ENCODE measurements at places on chromosomes 16 and 17.

GRCh38 chr16:84177741-84178073 lies 9.2 kb downstream of the TAF1C start:
- ATAC-seq, result no peak

DNA sequence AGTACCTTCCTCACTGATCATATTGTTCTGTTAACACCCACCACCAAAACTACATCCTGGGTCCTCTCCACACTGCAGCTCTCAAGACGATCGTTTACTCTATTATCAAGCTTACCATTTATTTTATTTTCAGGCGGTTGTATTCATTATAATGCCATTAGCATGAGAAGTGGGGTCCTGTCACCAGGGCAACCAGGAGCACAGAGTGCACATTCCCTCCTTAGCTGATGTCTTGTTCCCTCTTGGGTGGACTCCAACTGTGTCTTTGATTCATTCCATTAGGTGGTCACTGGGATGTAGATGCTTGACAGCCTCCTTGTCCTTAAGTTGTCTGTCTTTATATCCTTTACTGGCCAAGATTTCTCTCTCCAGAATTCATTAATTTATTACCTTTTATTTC lies 965.9 kb upstream of the EEF2KMT start:
- ATAC-seq, result no peak

DNA sequence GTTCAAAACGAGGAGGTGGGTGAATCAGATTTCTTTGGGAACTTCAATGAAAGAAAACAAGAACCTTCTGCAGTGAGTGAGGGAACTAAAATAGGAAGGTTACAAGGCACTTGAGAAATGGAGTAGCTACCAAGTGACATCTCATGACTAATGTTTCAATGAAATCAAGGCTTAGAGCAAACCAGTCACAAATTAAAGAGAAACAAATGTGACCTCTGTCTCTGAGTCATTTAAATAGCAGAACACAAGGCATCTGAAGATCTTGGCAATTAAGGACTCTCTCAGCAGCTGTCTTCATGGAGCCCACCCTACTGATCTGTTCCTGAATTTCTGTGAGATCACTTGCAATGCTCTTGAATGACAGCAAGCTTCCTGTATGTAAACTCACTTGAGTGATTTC lies 109.5 kb downstream of the CDH11 start:
- peak; percentile 56 for ATAC-seq

- ATAC-seq, result no peak
Observed at GRCh38 chr16:29804455-29805231, 1.7 kb upstream of the MAZ start.

DNA sequence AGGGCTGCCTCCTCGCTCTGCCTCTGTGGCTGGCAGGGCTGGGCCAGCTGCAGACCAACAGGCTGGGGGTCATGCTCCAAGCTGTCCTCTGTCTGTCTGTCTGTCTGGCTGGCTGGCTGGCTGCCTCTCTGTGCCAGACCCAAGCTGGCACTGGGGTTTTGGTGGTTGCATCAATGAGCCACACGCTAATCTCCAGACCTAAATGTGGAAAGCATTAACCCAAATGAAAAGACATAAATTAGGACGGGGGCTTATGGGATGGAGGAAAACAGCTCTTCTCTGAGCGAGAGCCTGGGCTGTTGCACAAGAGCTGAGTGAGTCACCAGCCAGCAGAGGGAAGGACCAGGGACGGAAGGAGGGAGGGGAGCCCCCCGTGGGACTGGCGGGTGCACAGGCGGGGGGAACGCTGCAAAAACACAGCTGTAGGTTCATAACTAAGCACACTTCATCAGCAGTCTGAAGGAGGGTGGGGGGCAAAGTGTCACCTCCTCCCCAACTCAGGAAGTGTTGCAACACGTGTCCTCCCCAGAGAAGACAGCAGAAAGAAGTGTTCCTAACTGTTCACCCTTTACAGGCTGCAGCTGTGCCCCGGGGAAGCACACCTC lies 83.4 kb downstream of the GAS7 start:
- ATAC-seq, result peak; percentile 82

DNA sequence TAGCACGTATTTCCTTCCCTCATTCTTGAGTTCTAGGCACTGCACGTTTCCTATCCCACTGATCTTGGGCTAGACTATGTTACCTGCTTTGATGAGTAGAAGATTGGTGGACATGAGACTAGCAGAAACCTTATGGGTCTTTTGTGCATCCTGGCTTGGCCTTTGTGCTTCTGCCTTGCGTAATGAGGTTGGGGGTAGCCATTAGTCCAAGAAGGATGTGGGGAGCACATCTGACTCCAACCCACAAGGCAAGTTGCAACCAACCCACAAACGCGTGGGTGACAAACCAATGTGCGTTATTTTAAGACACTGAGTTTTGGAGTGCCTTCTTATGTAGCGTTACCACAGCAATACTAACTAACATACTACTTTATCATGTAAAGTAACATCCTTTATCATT lies 180.4 kb upstream of the IRX5 start:
- ATAC-seq, result no peak

GRCh38 chr17:6241996-6242395 lies 171.8 kb downstream of the WSCD1 start:
- no peak for ATAC-seq

- ATAC-seq, result peak; percentile 11
Observed at GRCh38 chr17:31488982-31489294, 97.5 kb downstream of the RAB11FIP4 start.

DNA sequence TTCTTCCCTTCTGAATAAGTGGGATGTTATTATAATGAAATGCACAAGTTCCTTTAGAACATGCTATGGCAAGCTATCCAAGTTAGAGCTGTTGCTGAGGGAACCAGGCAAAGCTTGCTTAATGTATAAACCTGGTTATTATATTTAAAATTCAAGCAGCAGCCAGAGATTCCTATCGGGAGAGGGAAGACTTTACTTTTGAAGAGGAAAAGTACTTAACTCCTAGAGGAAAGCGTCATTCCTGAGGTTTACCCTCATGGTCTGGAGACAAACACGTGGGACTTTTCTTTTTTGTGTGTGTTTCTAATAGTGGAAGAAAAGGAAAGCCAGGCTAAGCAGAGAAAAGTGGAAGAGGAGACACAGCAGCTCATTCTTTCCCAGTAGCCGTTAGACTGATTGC lies 39.9 kb upstream of the MYH10 start:
- no peak for ATAC-seq

GRCh38 chr17:40442392-40443195 lies 656 bp upstream of the IGFBP4 start:
- peak; percentile 7 for ATAC-seq

DNA sequence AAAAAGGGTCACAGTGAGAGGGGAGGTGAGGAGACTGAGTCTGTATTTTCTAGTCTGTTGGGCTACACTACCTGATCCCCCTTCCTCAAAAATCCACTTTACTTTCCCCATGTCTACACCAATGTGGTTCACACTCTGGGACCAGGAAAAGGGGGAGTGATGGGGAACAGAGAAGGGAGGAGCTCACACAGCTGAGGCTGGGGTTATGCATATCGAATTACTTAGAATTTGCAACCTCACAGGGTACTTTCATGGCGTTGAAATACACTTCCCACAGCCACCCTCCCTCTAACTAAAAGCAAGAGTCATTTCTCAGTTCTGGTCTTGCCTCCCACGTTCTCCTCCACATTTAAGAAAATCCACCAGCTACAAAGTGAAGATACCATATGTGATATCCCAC lies 14.1 kb downstream of the MAPT start:
- no peak for ATAC-seq

GRCh38 chr17:63931981-63932561 lies at the start of gene CD79B:
Gene CD79B, minus strand, starts transcription at chr17:63932331. Its CDS starts 70 bp downstream, at chr17:63932261.
- ATAC-seq, result no peak

GRCh38 chr17:16443511-16444257 lies 28.3 kb downstream of the TRPV2 start:
- peak; percentile 1 for ATAC-seq

DNA sequence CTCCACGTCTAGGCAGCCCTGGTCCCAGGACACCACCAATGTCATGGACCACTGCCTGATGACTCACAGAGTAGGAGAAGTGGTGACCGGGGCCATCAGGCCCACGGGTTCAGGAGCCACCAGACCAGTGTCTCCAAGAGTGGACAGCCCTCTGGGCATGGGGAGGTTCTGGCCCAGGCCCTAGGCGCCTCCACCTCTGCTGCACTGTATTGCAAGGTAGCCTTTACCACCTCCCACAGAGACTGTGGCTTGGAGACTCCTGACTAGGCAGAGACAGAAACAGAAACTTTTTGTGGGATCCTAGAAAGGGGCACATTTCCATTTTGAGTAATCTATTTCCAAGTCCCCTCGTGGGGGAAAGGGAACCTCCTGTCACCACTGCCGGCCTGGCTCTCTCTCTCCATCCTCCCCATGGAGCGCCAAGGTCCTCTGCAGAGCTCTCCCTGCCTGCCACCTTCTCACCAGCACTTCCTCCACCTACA lies 2.9 kb downstream of the CDIP1 start:
- ATAC-seq, result no peak

DNA sequence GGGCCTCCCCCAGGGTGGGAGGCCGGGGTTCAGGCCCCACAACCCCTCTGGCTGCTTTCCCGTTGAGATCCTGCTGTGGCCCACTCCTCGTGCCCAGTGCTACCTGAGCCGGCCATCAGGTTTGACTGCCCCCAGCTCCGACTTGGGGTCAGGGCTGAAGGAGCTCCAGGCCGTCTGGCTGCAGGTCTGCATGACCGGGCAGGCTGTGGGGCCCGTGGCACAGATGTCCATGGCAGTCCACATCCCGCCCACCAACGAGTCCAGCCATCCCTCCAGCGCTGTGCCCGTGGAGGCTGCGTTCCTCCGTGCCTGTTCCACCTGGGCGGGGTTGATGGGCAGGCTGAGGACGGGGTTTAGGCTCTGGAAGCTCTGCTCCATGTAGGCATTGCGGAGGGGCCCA lies 362.2 kb downstream of the XYLT1 start:
- no peak for ATAC-seq

GRCh38 chr16:23055481-23055880 lies 93.8 kb downstream of the USP31 start:
- ATAC-seq, result no peak

DNA sequence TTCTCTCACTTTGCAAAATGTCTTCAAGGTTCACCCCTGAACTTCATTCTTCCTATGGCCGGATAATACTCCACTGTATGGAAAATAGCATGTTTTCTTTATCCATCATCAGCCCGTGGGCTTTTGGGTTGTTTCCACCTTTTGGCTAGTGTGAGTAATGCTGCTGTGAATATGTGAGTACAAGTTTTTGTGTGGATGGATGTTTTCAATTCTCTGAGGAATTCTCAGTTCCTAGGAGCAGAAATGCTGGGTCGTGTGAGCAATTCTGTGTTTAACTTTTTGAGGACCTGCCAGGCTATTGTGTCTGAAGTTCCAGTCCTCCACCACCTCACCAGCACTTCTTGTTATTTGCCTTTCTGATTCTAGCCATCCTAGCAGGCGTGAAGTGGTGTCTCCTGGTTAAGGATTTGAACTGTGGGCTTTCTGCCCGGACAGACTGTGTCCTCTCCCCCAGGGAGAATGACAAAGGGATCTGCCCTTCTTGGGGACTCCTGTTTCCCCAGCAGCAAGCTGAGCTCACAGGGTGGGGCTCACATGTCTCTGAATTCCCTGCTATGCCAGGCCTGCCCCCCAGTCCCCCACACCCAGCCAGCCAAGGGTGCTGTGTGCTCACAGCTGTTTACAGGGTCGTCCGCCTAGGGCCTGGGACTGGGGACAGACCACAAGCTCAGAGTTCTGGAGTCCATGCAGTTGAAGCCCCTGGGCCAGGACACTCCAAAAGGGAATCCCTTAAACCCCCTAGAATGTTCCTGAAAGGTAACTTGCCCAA lies 92.2 kb upstream of the CIBAR2 start:
- ATAC-seq, result no peak

DNA sequence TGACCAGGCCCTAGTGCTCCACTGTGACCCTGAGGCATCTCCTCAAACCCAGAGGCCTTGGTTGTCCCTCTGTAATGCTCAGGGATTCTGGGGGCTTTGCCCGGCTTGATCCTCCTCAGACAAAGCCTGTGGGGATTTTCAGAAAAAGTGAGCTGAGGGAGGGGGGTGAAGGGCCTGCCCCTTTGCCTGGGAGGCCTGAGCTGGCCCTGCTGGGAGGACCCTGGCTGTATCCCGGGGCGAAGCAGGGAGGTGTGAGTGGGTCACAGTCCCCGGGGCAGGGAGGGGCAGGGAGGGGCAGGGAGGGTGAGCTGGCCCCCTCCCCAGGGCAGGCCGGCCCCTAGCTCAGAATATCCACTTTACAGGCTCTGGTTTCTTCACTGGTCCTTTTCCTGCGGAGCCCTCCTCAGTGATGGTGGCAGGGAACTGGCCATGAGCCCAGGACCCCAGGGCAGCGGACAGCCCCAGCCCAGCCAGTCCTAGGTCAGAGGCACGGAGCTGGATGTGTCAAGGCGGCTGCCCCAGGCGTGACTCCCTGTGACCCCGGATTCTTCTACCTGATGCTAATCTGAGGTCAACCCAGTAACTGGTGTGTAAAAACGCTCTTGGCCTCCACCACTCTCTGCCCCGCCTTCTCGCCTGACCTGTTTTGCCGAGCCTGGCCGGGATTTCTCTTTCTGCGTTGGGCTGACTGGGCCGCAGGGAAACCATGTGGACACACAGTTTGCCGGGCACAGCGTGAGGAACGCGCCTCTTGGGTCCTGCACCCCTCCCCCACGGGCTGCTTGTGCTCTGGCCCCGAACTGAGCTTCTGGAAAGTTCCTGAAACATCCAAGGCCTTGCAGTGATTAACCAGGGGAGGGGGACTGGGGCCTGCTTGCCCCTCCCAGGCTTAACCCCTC lies 5.8 kb upstream of the FASN start:
- ATAC-seq, result no peak

DNA sequence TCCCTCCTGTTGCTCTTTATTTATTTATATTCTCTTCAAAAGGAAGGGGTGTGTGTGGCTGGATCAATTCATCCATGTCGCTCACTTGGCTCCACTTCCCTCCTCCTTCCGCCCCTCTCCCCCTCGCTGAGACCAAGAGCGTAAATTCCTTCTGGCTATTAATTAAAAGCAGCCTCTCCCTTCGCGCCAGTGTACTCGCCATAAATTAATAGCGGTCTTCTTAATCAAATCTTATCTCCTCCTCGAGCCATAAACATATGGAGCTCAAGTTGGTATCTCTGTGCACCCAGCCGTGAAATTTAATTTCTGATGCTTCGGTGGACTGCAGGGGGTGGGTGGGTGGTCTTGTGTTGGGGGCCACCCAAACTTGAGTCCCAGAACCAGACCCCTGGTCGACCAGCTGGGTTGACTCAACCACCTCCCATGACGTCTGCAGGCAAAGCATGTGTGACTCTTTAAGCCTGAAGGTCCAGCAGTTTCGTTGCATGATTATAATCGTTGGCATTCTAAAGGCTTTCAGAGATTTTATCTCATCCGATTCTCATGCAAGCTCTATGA lies 57.9 kb downstream of the SDK2 start:
- no peak for ATAC-seq

GRCh38 chr16:55492756-55493380 lies 13.9 kb downstream of the MMP2 start:
- ATAC-seq, result no peak
